ENCODE measurements at places on chromosomes 16 and 17. TPM values are rescaled to one million over a fixed set of nuclear protein-coding genes. Genes with fewer than 3 reads are reported as not detected.
A peak's percentile ranks its signal among the peaks of the same experiment; 100 is the strongest.

The CDR2 gene
- total RNA-seq, result 17.5 TPM

The ZNF423 gene
- 55.4 TPM for total RNA-seq

The NECAB2 gene
- 19.6 TPM for total RNA-seq

The ATAD5 gene
- total RNA-seq, result 26.3 TPM

The TNFRSF13B gene
- not detected for total RNA-seq

The HID1 gene
- total RNA-seq, result 11.8 TPM

The SDR42E2 gene
- not detected for total RNA-seq

The BOLA2B gene
- total RNA-seq, result 103 TPM

The SOX8 gene
- 19.8 TPM for total RNA-seq

The KRT33B gene
- not detected for total RNA-seq

The PERCC1 gene
- not detected for total RNA-seq

The KRT16 gene
- not detected for total RNA-seq

DNA sequence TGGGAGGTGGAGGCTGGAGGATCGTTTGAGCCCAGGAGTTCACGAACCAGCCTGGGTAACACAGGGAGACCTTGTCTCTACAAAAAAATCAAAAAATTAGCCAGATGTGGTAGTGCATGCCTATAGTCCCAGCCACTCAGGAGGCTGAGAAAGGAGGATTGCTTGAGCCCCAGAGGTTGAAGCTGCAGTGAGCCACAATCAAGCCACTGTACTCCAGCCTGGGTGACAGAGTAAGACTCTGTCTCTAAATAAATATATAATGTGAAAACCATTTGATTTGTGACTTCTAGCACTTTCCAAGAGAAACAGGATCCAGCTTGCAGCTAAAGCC, 459.1 kb downstream of the SOX9 start:
- DNase-seq, result no peak
- H3K27ac ChIP-seq, result no peak overlapping the region
- peaks cover 4% of the 10 kb centered on the region for H3K36me3 ChIP-seq
- no peak overlapping the region for H3K4me3 ChIP-seq

DNA sequence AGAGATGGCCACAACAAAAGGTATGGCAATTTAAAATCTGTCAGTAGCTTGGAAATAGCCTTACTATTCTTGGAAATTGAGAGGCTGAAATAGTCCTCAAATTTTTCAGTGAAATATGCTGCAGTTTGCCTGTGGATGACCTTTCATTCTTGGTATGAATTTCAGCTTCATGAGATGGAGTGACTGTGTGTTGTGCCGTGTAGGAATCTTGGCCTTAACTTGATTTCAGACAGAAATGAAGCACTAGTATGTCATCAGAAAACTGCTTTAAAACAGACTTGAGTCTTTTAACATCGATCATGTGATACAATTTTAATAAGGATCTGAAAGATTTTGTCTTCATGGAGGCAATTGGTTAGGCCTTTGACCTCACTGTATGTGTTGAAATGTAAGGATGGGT, 247.2 kb downstream of the CNTNAP4 start:
- DNase-seq, result no peak
- H3K4me3 ChIP-seq, result no peak overlapping the region
- no peaks in the 10 kb centered on the region for H3K36me3 ChIP-seq
- no peaks in the 10 kb centered on the region for H3K27me3 ChIP-seq

GRCh38 chr17:17088086-17088485, 45.8 kb downstream of the MPRIP start:
- H3K36me3 ChIP-seq, result no peaks in the 10 kb centered on the region
- H3K27me3 ChIP-seq, result no peaks in the 10 kb centered on the region
- no peak overlapping the region for H3K4me3 ChIP-seq
- H3K27ac ChIP-seq, result no peak overlapping the region
- H3K4me1 ChIP-seq, result peaks cover 14% of the 10 kb centered on the region

DNA sequence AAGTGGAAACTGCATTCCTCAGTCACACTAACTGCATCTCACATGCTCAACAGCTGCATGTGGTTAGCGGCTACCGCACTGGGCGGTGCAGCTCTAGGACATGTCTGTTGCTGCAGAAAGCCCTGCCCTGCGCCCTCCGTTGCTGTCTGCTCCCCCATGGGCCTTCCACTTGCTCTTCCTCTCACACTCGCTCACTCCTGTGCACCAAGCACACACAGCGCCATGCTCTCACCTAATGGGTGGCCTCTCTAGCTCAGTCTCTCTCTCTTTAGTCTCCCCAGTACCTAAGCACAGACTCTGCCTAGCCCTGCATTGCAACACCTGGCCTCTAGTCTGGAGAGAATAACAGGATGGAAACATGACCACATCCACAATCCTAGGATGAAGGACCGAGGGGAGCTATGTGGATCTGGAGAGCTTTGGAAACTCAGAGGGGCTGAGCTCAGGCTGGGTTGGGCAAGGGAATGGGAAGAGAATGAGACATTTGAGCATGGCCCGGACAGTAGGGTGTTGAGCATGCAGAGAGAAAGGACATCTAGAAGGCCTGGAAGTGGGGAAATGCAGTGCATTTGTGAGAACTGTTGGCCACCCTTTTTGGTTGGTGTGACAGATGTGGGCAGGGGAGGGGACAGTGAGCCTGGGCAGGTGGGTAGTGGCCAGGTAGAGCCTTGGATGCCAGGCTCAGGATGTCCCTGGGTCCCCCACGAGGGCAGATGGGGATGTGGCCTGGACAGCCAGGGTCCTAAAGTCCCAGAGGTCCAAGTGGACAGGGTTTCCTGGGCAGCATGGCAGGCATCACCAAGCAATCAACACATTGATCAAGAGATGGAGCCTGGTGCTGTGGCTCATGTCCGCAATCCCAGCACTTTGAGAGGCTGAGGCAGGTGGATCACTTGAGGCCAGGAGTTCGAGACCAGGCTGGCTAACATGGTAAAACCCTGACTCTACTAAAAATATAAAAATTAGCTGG, 16.1 kb downstream of the SGCA start:
- H3K4me3 ChIP-seq, result peak overlapping the region; percentile 11
- H3K36me3 ChIP-seq, result no peaks in the 10 kb centered on the region
- H3K27me3 ChIP-seq, result no peaks in the 10 kb centered on the region
- no peak overlapping the region for H3K27ac ChIP-seq
- DNase-seq, result no peak

GRCh38 chr17:77373299-77374169, 232.8 kb downstream of the SEC14L1 start:
- peak overlapping the region; percentile 100 for H3K4me3 ChIP-seq
- peaks cover 2% of the 10 kb centered on the region for H3K36me3 ChIP-seq

DNA sequence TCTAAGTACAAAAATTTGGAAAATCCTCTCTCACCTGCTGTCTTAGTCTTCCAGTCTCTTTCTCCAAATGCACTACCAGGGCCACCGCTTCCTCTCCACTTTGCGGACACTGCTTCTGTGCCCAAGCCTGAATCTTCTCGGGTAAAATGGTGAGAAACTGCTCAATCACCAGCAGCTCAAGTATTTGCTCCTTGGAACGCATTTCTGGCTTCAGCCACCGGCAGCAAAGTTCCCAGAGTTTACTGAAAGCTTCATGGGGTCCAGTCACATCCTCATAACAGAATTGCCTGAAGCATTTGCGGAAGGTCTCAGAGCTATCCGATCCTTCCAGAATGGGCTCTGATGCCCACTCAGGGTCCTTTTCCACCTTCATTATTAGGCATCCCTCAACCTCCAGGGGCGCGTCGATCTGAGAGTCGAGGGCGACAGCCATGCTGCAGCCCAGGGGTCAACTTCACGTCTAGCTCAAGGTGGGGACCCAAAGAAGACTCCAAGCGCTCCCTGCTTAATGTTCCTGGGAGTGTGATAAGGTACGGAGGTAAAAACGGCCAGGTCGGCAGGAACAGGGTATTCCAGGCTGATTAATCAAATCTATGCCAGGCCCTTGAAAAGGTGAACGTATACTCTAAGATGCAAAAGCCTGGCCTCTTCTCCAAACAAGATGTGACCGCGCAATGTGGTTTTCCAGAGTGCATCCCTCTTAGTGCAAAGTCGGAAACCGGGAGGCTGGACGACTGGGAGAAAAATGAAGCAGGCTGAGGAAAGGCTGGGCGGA, 763 bp downstream of the ZKSCAN2 start:
- peaks cover 5% of the 10 kb centered on the region for H3K27me3 ChIP-seq
- DNase-seq, result peak; percentile 19
- peaks cover 48% of the 10 kb centered on the region for H3K4me1 ChIP-seq
- H3K36me3 ChIP-seq, result peaks cover 9% of the 10 kb centered on the region
- H3K27ac ChIP-seq, result peak overlapping the region; percentile 69
- H3K4me3 ChIP-seq, result peak overlapping the region; percentile 91

GRCh38 chr16:4612977-4613635, 1.6 kb downstream of the UBALD1 start:
- peak overlapping the region; percentile 79 for H3K4me3 ChIP-seq
- H3K36me3 ChIP-seq, result no peaks in the 10 kb centered on the region
- no peaks in the 10 kb centered on the region for H3K27me3 ChIP-seq
- H3K27ac ChIP-seq, result no peak overlapping the region
- peaks cover 10% of the 10 kb centered on the region for H3K4me1 ChIP-seq

- H3K4me1 ChIP-seq, result peaks cover 100% of the 10 kb centered on the region
- peaks cover 4% of the 10 kb centered on the region for H3K27me3 ChIP-seq
- DNase-seq, result no peak
- no peaks in the 10 kb centered on the region for H3K36me3 ChIP-seq
- peak overlapping the region; percentile 75 for H3K4me3 ChIP-seq
- peak overlapping the region; percentile 96 for H3K27ac ChIP-seq
Measured at GRCh38 chr17:57553991-57554825, 190.9 kb downstream of the CCDC182 start.

GRCh38 chr17:28324267-28324745, 5.3 kb downstream of the TMEM97 start:
- no peak for DNase-seq
- H3K4me3 ChIP-seq, result peak overlapping the region; percentile 27
- no peak overlapping the region for H3K27ac ChIP-seq
- H3K27me3 ChIP-seq, result no peaks in the 10 kb centered on the region
- H3K4me1 ChIP-seq, result peaks cover 52% of the 10 kb centered on the region
